ENCODE measurements at places on chromosomes 16 and 17.

DNA sequence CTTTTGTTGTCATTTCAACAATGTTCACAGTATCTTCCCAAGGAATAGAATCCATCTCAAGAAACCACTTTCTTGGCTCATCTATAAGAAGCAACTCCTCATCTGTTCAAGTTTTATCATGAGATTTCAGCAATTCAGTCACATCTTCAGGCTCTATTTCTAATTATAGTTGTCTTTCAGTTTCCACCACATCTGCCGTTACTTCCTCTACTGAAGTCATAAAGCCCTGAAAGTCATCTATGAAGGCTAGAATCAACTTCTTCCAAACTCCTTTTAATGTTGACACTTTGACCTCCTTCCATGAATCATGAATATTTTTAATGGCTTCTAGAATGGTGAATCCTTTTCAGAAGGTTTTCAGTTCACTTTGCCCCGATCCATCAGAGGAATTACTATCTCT is 102.1 kb downstream of the CDH13 start:
- DNase-seq = no peak

GRCh38 chr17:62630365-62631085 is 3.1 kb downstream of the MRC2 start:
- DNase-seq = no peak

DNA sequence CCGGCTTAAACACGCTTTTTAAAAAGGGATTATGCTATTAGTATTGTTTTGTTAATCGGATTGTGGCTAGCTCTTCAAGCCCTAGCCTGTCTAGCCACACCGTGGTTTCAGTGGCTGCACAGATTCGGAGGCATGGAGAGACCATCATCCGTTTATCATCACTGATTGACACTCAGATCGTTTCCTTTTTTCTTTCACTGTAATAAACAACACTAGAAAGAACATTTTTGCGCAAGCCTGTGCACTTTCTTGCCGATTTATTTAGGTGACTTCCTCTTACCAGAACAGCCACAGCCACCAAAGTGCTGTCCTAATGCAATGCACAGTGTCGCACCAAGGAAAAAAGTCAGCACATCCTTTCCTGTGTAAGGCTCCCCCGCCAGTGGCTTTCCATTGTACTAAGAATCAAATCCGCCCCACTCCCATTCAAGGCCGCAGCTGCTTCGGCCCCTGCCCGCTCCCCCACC is 78.2 kb downstream of the CRISPLD2 start:
- DNase-seq = no peak

DNA sequence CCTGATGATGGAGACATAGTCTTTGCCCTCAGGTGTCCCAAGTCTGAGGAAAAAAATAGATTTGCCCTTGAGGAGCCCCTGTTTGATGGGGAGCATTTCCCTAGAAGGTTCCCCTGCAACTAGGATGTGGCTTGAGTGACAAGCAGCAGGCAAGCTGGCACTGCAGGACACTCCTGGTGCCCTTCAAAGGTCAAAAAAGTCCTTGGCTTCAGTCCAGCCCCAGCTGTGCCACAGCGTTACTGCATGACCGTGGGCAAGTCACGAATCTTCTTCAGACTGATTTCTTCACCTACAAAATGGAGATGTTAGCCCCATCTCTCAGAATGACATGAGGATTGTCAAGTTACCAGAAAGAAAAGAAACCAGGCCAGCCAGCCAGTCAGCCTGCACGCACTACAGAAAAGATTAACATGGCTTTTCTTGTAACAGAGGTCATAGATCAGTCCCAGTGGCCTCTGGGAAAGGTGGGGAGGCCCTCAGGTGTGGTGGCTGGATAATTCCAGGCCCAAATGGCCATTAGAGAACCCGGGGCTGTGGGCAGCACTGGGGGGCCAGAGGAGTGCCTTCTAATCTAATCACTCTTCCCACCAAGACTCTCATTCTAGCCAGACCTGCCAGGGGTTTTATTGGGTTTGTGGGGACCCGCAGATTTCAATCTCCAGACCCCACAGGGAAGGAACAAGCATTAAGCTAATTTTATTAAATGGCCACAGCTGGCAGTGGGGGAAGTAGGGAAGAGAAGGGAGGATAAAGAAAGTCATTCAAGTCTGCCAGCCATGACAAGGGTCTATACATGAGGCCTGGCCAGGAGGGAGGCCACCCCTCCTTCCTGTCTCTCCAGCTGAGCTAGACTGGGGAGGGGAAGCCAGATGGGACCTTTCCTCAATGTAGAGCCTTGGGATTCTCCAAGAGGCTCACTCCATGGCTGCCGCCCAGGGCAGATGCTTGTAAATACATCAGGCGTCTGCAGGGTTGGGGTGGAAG is 9.7 kb upstream of the KIF18B start:
- DNase-seq = no peak

DNA sequence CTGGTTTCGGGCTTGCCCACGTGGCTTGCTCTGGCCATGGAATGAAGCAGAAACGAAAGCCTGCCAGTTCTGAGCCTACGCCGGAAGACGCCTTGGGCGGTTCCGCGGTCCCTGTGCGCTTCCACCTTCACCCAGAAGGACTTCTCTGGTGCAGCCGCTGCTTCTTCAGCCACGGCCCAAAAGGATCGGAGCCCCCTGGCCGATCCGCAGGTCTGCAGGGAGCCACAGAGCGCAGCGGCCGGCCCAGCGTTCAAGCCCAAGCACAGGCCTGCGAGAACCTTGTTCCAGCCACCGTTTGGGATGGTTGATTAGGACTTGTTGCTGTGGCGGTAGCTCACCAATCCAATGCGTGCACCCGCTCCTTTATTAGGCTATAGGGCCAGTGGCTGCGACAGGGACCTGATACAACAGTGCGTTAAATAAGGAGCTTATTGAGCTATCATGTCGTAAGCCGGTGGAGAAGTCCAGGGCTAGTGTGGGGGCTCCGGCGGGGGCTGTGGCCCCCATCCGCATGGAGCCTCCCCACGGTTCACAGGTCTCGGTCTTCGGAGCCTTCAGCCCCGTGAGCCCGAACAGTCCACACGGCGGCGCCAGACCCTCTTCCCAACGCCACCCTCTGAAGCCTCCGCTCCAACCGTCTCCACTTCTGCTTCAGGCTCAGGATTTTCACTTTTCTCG is 10.2 kb upstream of the MPP2 start:
- DNase-seq = no peak

DNA sequence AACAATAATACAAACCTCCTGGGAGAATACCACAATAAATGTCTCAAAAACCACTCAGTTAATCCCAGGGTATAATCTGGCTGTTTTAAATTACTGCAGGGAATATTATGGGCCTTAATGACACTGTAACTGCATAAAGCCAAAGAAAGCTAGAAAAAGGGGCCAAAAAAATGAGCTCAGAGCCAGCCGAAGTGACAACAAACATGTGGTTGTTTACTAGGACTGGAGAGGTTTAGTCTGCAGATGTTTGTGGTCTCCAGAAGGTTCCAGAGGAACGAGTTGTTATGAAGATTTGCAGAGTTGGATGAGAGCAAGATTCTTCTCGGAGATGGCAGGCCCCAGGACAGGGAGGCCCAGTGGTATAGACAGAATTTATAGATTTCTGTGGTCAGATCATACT is 97.1 kb upstream of the AKTIP start:
- no peak for DNase-seq

Measured in T-helper 1 cell (primary cell).